ENCODE measurements at places on chromosomes 4 and X.

DNA sequence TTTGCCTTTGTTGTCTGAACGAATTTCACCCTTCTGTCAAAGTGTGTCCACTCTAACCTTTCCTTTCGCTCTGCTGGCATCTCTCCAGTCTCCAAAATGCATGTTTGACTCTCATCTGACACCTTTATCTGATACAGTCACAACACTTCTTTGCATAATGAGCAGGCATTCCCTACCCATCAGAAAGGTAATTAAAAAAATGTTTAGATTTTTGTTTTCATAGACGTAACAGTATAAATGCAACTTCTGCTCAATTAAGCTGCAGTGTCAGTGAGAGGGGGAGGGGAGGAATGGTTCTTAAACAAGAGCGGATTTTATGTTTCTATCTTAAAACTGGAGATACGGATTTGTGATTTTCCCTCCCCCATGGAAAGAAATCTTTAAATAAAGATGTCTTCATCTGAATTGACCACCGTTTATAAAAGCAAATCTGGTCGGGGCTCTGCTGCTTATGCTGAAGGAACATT, 70.2 kb downstream of the CXXC4 start:
- no peak for DNase-seq

- DNase-seq: peak; percentile 41
Measured at GRCh38 chrX:138775517-138775916, 64.0 kb upstream of the FGF13 start.

- no peak for DNase-seq
Measured at GRCh38 chr4:77100234-77100633, 24.4 kb upstream of the CCNI start.

DNA sequence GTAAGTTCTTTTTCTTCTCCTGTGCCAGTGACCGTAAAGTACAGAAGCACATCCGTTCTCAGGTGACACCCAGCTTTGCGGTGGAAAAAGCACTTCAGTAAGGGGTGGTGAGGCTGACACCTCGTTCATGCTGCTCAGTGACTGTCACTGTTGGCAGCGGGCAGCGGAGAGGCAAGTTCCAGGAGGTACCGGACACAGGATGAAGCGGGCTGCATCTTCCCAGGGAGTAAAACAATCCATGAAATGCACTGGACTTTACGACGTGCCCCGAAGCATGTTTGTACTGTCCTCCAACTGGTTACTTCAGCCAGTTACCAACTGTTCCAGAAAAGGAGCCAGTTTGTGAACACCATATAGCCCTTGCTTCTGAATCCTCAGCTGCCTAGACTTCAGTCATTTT, 110.7 kb downstream of the ZNF827 start:
- DNase-seq: no peak

DNA sequence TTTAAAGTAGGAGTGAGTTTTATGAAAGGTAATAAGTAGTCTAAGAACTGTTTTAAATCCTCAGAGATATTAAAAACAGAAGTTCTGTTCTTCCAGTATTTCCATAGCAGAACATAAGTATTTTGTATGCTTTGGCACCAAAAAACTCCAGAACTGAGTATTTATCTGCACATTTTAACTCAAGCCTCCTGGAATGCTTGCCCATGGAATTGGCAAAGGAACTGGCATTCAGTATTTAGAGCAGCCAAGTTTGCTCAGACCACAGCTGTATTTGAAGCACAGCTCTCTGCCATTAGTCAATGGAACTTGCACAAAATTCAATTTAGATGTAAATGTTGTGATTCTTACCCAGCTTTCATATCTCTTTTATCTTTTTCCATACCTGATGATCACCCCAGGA, 42.2 kb downstream of the NDNF start:
- no peak for DNase-seq

- no peak for DNase-seq
Measured at GRCh38 chr4:32824336-32824735, 2104.2 kb downstream of the PCDH7 start.

DNA sequence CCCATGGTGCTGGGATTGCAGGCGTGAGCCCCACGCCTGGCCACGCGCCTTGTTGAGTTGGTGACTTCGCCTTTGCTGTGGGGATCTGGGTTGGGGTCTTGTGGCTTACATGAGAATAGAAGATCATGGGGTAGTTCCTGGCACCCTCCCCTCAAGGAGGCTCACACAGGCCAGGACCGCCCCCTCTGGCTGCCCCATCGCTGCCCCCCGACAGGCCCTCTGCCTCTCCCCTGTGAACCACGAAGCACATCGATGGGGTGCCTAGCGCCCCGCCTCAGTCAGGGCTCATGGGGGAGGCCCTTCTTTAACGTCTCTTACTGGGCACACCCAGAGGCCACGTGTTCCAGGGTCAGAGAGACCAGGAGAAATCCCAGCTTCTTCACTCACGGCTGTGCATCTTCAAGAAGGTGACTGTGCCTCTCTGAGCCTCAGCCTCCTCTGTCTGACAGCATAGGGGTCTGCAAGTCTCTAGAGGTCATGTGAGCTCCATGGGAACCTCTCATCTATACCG, 23.6 kb upstream of the SPON2 start:
- no peak for DNase-seq

- no peak for DNase-seq
Measured at GRCh38 chr4:158484173-158484885, 37.4 kb upstream of the RXFP1 start.

GRCh38 chr4:36128689-36129088, 115.6 kb downstream of the ARAP2 start:
- no peak for DNase-seq

GRCh38 chr4:144709159-144709558, 63.2 kb downstream of the HHIP start:
- DNase-seq: no peak

- DNase-seq: no peak
Measured at GRCh38 chrX:1593286-1594271, 2.2 kb downstream of the AKAP17A start.

- DNase-seq: no peak
Measured at GRCh38 chr4:187302457-187303150, 578.9 kb upstream of the FAT1 start.

DNA sequence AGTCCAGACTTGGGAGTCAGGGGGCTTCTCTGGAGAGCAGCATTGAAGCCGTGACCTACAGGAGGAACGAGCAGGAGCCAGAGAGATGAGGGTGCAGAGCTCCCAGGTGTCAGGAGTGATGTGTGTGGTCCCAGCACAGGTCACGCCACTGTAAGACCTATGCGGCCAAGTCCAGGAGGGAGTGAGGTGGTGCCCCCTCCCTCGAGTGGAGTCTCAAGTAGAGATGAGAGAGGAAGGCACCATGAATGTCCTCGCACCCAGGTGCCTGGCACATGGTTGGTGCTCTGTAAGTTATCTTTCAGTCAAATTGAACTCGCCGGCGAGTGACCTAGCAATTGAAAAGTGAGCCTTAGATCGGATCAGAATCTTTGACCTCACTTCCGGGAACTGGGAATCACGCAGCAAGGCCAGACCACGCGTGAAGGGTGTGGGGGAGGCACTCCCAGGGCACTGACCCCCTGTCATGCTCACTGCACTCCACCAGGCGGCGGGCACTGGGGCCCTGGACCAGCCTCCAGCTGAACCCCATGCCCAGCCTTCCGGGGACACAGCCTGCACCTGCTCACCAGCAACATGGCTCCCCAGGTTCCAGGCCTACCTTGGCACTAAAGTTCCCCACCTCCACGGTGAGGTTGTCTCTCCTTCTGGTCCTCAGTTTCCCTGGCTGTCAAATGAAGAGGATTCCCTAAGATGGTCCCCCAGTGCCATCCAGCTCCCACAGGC, 127.4 kb downstream of the HMX1 start:
- peak; percentile 10 for DNase-seq

- no peak for DNase-seq
Measured at GRCh38 chrX:13412208-13412600, 92.4 kb upstream of the ATXN3L start.

DNA sequence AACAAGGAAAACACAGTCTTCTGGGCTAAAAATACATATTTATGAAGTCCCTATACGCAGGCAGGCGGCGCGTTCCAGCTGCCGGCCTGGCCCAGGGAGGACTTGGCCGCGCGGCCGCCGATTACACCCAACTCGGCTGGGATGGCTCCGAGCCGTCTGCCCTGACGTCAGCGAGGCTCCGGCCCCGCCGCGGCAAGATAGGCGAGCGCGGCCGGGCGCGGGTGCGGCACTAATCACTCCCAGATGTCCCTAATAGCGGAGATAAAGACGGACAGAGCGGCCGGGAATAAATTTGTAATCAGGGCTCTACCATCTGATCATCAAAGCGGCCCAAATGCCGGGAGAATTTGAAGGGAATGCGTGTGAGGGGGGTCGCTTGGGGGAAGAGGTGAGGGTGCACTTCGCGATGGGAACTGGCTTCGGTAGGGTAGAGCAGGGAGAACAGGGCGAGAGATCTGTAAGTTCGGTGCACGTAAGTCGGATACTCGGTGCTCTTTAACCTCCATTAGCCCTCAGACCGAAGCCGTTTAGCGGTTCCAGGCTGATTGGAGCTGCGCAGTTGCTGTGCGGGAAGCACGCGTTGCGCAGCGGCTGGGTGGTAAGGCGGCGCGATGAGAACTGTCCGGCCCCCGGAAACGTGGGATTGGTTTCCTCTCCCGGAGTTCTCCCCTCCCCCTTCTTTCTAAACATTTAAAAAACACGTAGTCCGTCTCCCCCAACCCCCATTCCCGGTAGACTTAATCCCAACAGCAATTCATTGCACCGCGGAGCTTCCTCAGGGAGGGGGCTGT, 7.7 kb downstream of the HAND2 start:
- DNase-seq: no peak

GRCh38 chr4:153469031-153469430, 2.9 kb downstream of the TMEM131L start:
- peak; percentile 33 for DNase-seq

DNA sequence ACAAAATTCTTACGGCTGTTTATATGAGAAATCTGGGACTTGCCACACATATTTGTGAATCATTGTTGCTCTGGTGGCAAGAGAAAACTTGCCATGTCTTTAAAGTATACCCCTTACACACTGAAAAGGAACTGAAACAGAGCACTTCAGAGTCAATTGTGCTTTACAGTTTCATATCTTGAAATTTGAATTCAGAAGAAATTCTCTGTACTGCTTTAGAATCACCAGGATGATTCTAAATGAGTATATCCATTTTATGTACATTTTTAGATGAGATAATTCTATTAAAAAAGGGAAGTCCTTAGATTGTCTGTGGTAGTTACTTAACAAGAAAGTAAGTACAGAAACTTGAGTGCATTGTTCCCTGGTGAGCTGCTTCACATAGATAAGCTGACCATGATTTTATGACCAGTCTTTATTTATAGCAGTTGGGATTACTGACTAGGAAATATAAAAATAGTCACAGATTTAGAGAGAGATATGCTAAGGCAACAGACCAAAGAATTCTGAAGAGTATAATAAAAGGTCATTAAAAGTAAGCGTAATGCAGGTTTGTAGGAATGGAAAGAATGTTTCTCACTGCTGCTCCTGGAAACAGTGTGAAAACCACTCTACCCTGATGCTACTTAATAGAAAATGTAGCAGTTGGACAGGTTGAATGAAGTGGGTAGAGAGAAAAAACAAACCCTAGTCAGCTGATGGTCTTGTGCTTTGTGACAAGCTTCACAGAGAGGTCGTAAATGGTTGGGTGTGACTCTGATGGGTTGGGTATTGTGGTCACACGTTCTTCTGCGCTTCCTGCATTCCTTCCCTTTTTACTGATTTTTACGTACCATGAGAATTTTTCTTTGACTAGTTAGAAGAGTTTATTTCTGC, 41.0 kb downstream of the FNIP2 start:
- peak; percentile 67 for DNase-seq

GRCh38 chr4:116024954-116025708, 911.7 kb upstream of the NDST4 start:
- DNase-seq: no peak

GRCh38 chrX:35098419-35098818, 155.8 kb downstream of the FAM47B start:
- DNase-seq: no peak

GRCh38 chr4:125319311-125319710, 4.6 kb downstream of the FAT4 start:
- no peak for DNase-seq

GRCh38 chrX:109440475-109440874, 41.4 kb downstream of the GUCY2F start:
- DNase-seq: peak; percentile 41

- DNase-seq: no peak
Measured at GRCh38 chr4:169984745-169985144, 41.5 kb downstream of the MFAP3L start.

DNA sequence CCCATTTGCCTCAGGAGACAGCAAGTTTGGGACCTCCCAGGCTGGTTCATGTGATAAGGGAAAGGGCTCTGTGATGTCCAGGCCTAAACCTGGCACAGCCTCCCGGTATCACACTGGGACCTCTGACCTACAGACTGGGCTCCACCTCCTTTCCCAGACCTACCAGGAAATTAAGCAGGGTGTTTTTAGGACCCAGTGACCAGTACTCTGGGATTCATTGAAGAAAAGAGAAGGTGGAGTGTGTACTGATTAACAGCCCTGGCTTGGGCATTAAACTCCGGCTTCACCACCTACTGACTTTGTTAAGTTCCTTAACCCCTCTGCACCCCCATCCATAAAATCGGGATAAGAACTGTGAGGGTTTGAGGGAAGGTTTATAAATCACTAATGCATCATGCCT, 28.6 kb downstream of the ASB9 start:
- no peak for DNase-seq

- DNase-seq: no peak
Measured at GRCh38 chr4:10441512-10441911, 15.7 kb downstream of the ZNF518B start.

- DNase-seq: no peak
Measured at GRCh38 chr4:184021389-184021788, 116.3 kb downstream of the STOX2 start.

GRCh38 chr4:138344054-138344453, 101.9 kb upstream of the SLC7A11 start:
- DNase-seq: no peak

DNA sequence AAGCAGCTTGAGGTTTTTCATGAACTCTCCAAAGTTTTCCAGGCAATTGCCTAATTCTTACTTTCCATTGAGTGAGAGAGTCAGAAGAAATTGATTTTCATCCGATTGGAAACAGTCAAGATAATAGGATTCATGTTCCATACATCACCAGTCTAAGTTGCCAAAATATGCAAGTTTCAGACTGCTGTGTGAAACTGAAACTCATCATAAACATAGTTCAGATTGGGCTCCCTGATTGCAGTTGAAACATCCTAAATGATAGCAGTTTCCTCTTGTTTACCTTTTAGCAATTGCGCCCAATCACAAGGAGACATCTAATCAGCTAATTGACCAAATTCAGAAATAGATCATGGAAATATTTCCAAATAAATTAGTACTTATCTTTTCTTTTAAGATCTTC, 56.8 kb downstream of the SPANXN4 start:
- peak; percentile 73 for DNase-seq

DNA sequence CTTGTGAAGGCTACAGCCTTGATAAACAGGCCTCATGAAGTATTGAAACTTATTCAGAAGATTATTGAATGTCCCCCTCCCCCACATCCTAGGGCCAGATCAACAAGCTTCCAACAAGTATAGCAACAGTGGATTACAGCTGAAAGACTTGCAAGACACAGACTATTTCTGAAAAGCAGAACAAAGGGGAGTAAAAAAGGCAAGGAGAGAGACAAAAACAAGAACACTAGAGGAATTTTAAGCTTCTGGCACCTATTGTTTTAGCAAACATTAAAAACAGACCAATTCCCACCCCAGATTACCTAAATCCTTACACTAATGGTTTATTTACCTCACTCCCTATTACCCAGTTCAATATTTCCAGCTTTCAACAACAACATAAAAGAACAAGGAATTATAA, 446.3 kb upstream of the FSTL5 start:
- DNase-seq: no peak

GRCh38 chr4:120664851-120665250, 257.7 kb downstream of the PRDM5 start:
- DNase-seq: no peak

Measured in MM.1S (cell line).